IPS-NIHi11 (cell line): ENCODE measurements at places on chromosomes 7 and 10.

- no peak for DNase-seq
Measured at GRCh38 chr7:83782628-83783027, 133.7 kb upstream of the SEMA3E start.

DNA sequence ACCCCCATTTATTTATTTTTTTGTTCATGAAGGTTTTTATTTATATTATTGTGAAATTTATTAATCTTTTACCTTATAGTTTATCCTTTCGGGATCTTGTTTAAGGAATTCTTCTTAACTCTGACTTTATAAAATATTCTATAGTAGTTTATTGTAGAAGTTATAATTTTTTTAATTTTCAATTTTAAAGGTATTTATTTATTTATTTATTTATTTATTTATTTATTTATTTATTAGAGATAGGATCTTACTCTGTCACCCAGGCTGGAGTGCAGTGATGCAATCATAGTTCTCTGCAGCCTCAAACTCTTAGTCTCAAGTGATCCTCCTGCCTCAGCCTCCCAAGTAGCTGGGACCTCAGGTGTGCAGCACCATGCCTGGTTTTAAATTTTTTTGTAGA lies 56.0 kb downstream of the NRF1 start:
- no peak for DNase-seq

DNA sequence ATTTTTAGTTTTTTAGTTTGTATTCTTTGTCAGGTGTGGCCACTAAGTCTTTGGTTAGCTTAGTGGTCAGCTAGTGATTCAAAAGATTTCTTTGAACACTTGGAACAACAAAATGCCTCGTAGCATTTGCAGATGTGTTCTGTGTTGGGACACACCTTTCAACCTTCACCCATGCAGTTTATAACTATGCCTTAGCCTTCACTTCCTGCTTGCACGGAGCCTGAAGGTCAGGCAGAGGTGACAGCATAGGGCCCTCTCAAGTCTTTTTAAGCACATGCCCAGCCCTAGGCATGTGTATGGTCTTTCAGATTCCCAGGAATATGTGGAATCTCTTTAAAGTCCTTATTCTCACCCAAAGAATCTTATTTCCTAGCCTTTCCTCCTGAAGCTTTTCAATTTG lies 17.6 kb downstream of the PLAC9 start:
- no peak for DNase-seq

DNA sequence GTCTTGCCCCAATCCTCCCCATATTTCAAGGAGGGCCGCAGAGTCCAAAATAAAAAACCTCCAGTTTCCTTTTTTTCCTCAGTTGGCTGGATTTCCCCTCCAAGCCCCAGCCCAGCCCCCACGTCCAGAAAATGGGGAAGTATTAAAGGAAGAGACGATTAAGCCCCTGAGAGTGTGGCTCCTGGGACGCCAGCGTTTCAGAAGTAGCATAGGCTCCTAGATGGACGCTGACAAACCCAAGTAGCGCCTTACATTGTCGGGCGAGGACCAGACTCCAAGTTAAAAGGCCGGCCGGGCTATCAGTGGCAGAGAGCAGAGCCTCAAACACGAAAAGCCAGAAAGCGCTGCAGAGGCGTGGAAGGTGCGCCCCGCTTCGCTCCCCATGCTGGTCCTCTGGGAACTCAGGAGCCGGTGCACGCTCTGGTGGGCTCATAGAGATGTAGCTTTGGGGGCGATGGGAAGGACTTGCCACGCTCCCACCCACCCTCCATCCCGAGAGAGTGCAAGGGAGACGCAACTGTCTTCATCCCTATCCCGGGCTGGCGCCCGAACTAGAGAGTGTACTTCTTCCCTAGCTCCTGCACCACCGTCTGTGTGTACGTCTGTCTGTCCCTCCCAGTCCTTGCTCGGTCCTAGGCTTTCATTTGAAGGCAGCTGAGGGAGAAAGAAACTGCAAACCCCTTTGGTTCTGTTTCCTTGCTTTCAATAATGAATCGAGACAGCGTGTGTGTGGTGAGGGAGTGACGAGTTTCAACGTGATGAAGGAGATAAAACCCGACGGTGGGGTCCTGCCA lies 6.3 kb upstream of the EMX2 start:
- DNase-seq, result no peak

- no peak for DNase-seq
Measured at GRCh38 chr10:49187044-49187484, 1.1 kb downstream of the TMEM273 start.

DNA sequence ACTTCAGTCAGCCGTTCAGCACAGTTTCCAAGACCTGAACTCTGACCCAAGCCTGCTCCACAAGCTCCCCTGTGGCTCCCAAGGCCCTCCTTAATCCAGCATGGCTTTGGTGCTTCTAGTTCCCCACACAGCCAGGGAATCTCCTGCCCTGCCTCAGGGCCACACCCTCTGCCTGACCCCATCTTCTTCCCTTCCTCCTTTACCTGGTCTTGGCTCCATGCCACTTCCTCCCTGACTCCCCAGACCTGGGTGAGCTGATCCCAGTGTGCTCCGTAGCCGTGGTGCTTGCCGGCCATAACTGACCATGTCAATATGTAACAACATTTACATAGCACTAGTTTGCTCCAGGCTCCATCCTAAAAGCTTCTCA lies 20.0 kb downstream of the TMEM273 start:
- DNase-seq, result no peak

DNA sequence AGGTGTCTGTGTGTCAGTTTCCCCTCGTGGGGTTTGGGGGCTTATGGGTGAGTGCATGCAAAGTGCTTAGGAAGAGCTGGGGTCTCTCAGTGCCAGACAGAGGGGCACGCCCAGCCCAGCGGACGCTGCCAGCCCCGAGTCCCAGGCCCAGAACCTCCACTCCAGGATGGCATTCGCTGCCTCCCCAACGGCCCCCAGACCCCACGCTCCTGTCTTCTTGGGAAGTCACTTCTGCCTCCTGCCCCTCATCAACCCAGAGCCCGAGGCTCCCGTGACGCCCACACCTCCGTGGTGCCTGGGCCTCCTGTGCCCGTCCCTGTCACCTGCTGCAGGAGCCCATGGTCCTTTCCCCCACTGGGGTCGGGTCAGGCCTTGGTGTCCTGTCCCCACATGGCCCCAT lies 35.0 kb downstream of the NKX6-2 start:
- no peak for DNase-seq

- no peak for DNase-seq
Measured at GRCh38 chr10:33179067-33179466, 155.4 kb downstream of the NRP1 start.

DNA sequence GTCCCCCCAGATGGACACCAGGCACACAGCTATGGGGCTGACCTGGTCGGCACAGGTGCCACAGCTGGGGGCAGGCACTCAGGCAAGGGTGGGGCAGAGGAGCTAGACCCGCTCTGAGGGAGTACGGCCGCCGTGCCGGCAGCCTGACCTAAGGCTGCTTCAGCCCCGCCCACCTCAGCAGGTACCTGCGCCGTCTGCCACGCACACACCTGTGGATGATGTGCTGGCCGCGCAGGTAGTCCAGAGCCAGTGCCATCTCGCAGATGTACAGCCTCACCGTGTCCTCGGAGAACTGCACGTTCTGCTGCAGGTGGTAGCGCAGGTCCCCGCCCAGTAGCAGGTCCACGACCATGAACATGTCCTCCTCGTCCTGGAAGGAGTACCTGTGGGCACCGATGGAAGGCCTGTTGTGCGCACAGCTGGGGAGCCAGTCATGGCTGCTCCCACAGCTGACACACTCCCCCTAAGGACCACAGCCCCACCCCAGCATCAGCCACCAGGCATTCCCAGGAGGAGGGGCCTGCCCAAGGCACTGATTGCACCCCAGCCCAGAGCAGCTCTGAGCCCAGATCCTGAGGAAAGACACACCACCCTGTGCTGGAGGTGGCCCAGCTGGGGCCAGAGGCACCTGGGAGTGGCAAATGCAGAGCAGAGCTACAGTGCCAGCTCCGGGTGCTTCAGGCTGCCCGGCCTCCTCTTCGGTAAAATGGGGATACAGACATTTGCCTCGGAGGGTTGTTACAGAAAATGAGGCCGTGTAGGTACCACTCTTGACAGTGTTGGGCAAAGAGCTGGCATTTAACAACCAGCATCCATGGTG lies 40.0 kb downstream of the DPYSL4 start:
- no peak for DNase-seq
